HepG2 (cell line): ENCODE measurements at places on chromosomes 11 and 22. TPM values are rescaled to one million over a fixed set of nuclear protein-coding genes. Genes with fewer than 3 reads are reported as not detected.
A peak's percentile ranks its signal among the peaks of the same experiment; 100 is the strongest.

The MMP13 gene
- not detected in 2 replicates for total RNA-seq

The C11orf42 gene
- total RNA-seq, result not detected in 2 replicates

The TPBGL gene
- total RNA-seq, result not detected in 2 replicates

The ELF5 gene
- total RNA-seq, result 2.6 and 2.9 TPM in 2 replicates

The SYT7 gene
- 0.81 and 1.4 TPM in 2 replicates for total RNA-seq

DNA sequence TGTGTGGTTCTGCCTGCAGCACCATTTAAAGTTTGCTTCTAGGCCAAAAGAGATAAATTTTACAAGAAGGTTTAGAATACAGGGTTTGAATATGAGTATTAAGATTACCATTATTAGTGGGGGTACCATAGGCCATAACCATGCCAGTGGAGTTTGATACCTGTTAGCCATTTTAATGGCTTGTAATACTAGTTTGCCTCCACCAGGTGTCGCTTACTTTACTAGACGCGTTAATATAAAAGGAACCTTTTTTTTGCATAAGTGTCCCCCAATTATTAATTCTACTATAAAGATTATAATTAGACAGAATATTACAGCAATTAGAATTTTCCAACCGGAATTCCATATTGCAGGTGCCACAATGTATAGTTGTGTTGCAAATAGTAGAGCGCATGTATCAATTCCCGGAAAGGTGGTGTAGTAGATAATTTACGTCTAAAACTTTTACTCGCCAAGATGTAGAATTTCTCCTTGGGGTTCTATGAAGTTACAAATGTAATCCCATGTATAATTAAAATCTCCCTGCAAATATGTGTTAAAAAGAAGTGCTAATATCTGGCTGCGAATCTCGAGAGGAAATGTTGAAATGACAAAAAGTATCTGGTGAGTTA lies 16.1 kb downstream of the MS4A6E start:
- H3K4me3 ChIP-seq, result no peak overlapping the region
- peak; percentile 18 for DNase-seq
- no peaks in the 10 kb centered on the region for H3K27me3 ChIP-seq
- H3K36me3 ChIP-seq, result no peaks in the 10 kb centered on the region
- H3K4me1 ChIP-seq, result no peaks in the 10 kb centered on the region

- no peaks in the 10 kb centered on the region for H3K4me1 ChIP-seq
- no peak for DNase-seq
- no peak overlapping the region for H3K27ac ChIP-seq
- no peaks in the 10 kb centered on the region for H3K36me3 ChIP-seq
These were observed 76.1 kb upstream of the RTL6 start for GRCh38 chr22:44574057-44574639.

- no peaks in the 10 kb centered on the region for H3K27me3 ChIP-seq
- H3K4me3 ChIP-seq, result no peak overlapping the region
- H3K36me3 ChIP-seq, result no peaks in the 10 kb centered on the region
These were observed 26.6 kb downstream of the EHF start for GRCh38 chr11:34647532-34647931.

- H3K27ac ChIP-seq, result no peak overlapping the region
- no peak overlapping the region for H3K4me3 ChIP-seq
- H3K27me3 ChIP-seq, result peaks cover 23% of the 10 kb centered on the region; the same call in 1 of the 3 replicates
- no peaks in the 10 kb centered on the region for H3K4me1 ChIP-seq
- no peak for DNase-seq
These were observed 154.3 kb downstream of the CACNA1I start for GRCh38 chr22:39724857-39725256.

- peaks cover 23% of the 10 kb centered on the region for H3K4me1 ChIP-seq
- no peak for DNase-seq
- no peaks in the 10 kb centered on the region for H3K36me3 ChIP-seq
- peak overlapping the region; percentile 71 for H3K4me3 ChIP-seq
- no peak overlapping the region for H3K27ac ChIP-seq
These were observed 15.0 kb upstream of the CYP2R1 start for GRCh38 chr11:14906993-14907392.

DNA sequence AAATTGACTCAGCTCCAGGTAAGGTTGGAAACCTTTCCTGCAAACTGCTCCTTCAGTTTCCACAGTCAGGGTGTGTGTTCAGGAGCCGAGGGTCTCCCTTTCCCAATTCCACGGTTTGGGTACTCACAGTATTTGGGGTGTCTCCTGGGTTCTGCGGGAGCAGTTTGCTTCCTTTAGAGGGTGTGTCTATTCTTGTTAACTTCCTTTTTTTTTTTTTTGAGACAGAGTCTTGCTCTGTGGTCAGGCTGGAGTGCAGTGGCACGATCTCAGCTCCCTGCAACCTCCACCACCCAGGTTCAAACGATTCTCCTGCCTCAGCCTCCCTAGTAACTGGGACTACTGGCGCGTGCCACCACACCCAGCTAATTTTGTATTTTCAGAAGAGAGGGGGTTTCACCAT lies 251.4 kb downstream of the LUZP2 start:
- H3K36me3 ChIP-seq, result no peaks in the 10 kb centered on the region
- no peaks in the 10 kb centered on the region for H3K27me3 ChIP-seq
- no peak overlapping the region for H3K27ac ChIP-seq
- H3K4me1 ChIP-seq, result no peaks in the 10 kb centered on the region

- no peak for DNase-seq
- no peaks in the 10 kb centered on the region for H3K4me1 ChIP-seq
- H3K36me3 ChIP-seq, result no peaks in the 10 kb centered on the region
- H3K27me3 ChIP-seq, result peaks cover 22% of the 10 kb centered on the region; the same call in 2 of the 3 replicates
- no peak overlapping the region for H3K4me3 ChIP-seq
- no peak overlapping the region for H3K27ac ChIP-seq
These were observed 24.0 kb upstream of the ABCC8 start for GRCh38 chr11:17500673-17501072.

DNA sequence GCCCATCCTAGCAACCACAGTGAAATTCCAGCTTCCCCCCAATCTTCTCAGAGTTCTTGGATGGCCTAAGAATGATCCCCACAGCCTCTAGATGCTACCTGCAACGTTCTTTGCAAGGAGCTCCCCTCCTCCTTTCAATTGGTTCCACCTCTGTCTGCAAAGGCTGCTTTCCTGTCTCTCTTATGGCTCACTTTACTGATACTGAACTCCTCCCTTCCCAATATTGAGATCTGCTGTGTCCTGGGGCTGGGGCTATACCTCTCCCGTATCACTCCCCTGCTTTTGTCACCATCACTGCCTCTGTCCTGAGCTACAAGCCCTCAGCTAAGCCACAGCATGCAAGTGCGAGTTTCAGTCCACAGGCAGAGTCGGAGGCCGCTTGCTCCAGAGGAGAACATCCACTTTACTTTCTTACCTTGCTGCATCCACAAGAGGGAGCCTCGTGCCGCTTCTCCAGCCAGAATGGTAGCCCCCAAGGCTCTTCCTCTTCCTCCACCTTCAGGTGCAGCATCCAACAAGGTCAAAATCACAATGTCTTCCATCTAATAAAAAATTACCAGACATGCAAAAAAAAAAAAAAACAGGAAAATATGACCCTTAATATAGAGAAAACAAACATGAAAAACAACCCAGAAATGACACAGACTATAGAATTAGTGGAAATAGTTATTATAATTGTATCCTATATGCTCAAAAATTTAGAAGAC lies 48.6 kb upstream of the TMEM45B start:
- no peak overlapping the region for H3K4me3 ChIP-seq
- peaks cover 36% of the 10 kb centered on the region for H3K4me1 ChIP-seq
- DNase-seq, result peak; percentile 52
- no peak overlapping the region for H3K27ac ChIP-seq

- H3K4me1 ChIP-seq, result peaks cover 69% of the 10 kb centered on the region
- peaks cover 35% of the 10 kb centered on the region for H3K36me3 ChIP-seq
- DNase-seq, result no peak
- H3K27me3 ChIP-seq, result no peaks in the 10 kb centered on the region; the same call in 2 of the 3 replicates
- H3K27ac ChIP-seq, result peak overlapping the region; percentile 91
These were observed 1.3 kb downstream of the DDB1 start for GRCh38 chr11:61331651-61332050.
